ENCODE measurements at places on chromosomes 5 and 9.

DNA sequence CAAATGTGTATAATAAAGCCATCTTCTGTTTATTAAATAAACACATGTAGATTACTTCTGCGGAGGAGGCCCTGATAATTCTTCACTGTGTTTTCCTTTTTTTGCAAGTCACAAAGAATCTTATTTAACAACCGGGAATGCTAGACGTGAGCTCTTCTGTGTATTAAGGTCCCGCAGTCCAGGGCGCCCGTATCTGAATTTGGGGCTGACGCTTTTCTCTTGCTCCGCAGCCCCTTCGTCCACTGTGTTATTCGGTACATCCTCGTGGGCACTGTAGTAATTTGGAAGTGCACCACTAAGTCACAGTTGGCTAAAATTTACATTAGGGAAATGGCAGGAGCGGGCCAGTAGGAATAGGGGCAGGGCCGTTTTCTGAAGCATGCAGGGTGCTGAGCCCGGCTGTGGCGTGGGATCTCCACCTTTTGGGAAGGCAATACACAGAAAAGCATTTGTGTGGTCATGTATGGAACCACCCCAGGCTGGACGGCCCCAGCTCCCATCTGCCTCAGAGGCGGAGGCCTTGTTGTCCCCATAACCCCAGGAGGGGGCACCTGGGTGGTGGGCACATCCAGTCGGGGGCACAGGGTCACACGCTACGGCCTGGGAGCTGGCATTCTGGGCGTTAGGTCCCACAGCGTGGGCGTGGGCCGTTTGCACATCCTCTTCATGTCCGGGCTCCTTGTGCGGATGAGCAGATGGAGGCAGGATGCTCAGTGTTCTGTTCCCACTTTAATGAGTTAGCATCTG, 258.7 kb upstream of the IRX4 start:
- no peak for DNase-seq

- DNase-seq: no peak
Observed at GRCh38 chr9:108416324-108416723, 439.5 kb downstream of the ACTL7B start.

DNA sequence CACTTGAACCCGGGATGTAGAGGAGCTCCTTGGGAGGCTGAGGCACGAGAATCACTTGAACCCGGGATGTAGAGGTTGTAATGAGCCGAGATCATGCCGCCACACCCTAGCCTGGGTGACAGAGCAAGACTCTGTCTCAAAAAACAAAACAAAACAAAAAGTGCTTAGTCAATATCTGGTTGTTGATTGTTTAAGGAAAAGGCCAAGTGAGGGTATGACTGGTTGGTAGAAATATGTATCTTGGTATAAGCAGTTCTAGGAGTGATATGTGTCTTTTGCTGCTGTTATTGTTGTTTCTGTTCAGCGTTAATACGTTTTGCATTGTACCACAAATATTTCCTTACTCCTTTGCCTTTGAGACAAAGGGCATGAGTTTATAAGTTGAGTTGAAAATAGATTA, 210.7 kb upstream of the DMRT1 start:
- no peak for DNase-seq

DNA sequence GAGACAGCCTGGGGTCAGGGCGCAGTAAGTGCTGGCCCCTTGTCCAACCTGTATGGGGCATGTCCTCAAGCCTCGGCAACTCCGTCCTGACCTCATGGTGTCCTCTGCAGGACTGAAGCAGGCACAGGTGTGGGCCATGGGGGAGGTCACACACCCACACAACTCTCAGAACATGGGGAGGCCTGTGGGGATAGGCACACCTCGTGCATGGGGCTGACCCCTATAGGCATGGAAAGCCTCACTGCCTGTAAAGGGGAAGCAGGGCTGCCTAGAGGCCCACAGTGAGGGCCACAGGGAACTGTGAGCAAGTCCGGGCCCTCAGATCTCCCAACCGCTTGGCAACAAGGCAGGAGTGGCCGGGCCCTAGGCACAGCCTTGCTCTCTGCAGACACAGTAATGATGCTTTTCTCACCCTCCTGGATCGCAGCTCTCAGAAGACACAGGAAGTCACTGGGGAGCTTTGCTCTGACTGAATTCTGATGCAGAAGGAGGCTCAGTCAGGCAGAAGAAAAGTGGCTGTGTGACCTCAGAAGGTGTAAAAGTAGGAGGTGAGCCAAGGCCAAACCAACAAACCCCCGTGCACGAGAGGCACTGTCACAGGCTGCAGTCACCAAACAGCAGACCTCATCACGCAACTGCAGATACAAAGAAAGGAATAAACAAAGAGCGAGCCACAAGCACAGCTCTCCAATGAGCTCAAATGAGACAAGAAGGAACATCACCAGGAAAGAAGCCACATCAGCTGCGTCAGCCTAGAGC, 5.4 kb downstream of the IPPK start:
- no peak for DNase-seq

DNA sequence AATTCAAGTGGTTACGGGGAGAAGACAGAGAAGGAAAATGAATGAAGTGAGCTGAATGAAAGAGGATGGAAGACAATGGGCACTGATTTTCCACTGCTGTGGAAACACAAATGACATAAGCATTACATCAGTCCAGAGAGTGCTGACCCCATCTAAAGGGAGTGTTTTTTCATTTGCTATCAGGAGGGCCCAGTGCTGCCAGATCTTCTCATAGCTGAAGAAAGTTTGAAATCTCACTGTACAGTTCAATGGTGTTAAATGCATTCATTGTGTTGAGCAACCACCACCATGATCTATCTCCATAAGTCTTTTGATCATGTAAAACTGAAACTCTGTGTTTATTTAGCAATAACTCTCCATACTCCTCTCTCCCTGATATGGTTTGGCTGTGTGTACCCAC, 41.5 kb upstream of the STARD4 start:
- no peak for DNase-seq

DNA sequence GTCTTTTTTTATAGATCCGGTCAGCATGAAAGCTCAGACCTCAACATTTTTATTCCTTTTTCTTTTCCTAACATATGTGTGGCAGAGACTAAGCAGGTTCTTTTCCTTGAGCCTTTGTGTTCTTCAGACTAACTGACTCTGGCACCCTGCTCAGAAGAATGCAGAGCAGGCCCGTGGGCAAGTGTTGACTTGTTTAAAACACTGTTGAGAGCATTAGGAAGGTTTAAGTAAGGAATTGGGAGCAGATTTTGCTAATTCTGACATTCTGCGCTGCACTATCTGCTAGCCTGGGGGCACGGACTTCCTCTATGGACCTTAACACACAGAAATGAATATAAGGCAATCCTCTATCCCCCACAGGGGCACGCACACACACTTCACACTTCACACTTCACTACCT, 182.5 kb upstream of the PIK3R1 start:
- no peak for DNase-seq
